Naive thymus-derived CD8-positive, alpha-beta T cell (primary cell): ENCODE measurements at places on chromosomes 6 and 20. TPM values are rescaled to one million over a fixed set of nuclear protein-coding genes. Genes with fewer than 3 reads are reported as not detected.

Gene KCNK16
- not detected for total RNA-seq

Gene E2F3
- total RNA-seq: 44.3 TPM

GRCh38 chr20:25225642-25226432 is 22.0 kb upstream of the PYGB start:
- no peak overlapping the region for H3K4me3 ChIP-seq
- no peak overlapping the region for H3K27ac ChIP-seq
- no peaks in the 10 kb centered on the region for H3K4me1 ChIP-seq
- no peaks in the 10 kb centered on the region for H3K36me3 ChIP-seq

DNA sequence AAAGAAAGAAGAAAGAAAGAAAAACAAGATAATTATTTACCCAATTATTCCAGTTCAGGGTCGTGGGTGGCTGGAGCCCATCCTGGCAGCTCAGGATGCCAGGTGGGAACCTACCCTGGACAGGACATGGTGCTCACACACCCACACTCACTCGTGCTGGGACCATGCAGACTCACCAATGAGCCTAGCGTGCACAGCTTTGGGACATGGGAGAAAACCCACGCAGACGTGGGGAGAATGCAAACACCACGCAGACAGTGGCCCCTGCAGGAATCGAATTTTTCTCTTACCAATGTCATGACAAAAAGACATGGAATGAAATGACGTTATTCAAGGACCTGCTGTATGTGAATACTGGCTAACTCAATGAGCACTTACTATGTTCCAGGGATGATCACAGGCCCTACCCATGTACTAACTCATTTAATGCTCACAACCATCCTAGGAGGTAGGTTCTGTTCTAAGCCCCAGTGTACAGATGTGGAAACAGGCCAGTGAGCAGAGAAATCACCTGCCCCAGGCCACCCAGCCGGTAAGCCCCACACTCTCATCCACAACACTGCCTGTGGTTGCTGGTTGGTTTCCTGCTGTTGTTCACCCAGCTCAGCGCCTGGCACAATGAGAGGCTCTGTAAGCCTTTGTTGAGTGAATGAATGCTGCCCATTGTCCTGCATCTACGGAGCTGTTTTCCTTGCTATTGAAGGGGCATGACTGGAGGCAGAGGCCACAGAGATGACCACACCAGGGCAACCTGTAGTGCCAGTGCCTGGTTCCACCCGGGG is 6.8 kb upstream of the PI16 start:
- peak overlapping the region; percentile 60 for H3K4me3 ChIP-seq
- H3K27ac ChIP-seq: peak overlapping the region; percentile 72
- H3K4me1 ChIP-seq: peaks cover 26% of the 10 kb centered on the region

DNA sequence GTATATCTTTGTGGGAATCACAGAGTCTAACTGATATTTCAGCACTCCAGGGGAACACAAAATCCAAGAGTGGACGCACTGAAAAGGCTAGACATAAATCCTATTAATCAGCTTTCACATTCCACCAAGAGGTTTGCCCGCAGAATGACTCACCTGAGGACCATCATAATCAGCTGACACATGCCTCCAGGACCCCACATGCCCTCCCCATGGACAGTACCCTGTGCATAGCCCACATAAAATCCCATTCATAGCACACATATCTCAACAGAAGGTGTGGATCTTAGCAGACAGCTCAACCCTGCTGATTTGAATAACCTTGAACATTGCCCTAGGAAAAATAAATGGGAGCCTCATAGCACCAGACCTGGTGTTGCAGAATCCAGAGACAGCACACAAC is 246.8 kb upstream of the TENT5A start:
- no peaks in the 10 kb centered on the region for H3K4me1 ChIP-seq
- no peaks in the 10 kb centered on the region for H3K27me3 ChIP-seq
- no peak overlapping the region for H3K27ac ChIP-seq
- H3K36me3 ChIP-seq: no peaks in the 10 kb centered on the region
- no peak overlapping the region for H3K4me3 ChIP-seq

GRCh38 chr20:20694591-20694990 is 17.9 kb downstream of the RALGAPA2 start:
- H3K27ac ChIP-seq: no peak overlapping the region
- no peak for DNase-seq
- H3K27me3 ChIP-seq: no peaks in the 10 kb centered on the region
- H3K36me3 ChIP-seq: no peaks in the 10 kb centered on the region
- no peak overlapping the region for H3K4me3 ChIP-seq

DNA sequence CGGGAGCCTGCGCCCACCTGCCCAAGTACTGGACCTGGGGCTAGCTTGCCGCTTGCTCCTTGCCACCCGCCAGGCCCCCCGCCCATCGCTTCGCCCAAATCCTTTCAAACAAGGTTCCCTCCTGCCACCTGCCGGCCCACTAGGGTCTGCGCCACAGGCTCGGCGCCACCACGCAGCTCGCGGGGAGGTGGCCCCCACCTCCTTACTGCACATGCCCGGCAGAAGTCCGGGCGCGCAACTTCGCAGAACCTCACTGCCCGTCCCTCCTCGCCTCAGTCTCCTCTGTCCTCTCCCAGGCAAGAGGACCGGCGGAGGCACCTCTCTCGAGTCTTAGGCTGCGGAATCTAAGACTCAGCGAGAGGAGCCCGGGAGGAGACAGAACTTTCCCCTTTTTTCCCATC is 11.2 kb downstream of the GNAS-AS1 start:
- no peaks in the 10 kb centered on the region for H3K36me3 ChIP-seq
- H3K27me3 ChIP-seq: peaks cover 73% of the 10 kb centered on the region
- no peak overlapping the region for H3K27ac ChIP-seq
- H3K4me3 ChIP-seq: peak overlapping the region; percentile 68

GRCh38 chr6:162450358-162450757 is 277.2 kb downstream of the PRKN start:
- no peak overlapping the region for H3K27ac ChIP-seq
- peaks cover 22% of the 10 kb centered on the region for H3K36me3 ChIP-seq
- H3K4me3 ChIP-seq: no peak overlapping the region
- H3K4me1 ChIP-seq: no peaks in the 10 kb centered on the region
- no peaks in the 10 kb centered on the region for H3K27me3 ChIP-seq

DNA sequence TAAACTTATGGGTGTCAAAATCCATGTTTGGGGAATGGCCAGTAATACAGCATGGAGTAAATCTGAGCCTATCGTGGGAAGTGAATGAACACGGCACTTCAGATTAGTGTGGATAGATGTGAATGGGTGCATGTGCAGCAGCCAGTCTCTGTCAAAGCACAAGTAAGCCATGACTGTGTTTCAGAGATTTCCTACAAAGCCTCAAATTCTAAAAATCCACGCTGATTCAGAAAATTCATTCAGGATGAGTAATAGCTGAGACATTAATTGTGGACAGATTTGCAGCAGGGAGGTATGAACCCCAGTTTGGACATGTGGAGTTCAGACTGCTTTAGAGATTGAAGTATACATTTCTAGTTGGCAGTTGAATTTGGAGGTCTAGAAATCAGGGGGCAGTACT is 115.1 kb downstream of the QKI start:
- H3K36me3 ChIP-seq: no peaks in the 10 kb centered on the region
- H3K27ac ChIP-seq: no peak overlapping the region
- no peak overlapping the region for H3K4me3 ChIP-seq
- no peak for DNase-seq
- no peaks in the 10 kb centered on the region for H3K27me3 ChIP-seq

DNA sequence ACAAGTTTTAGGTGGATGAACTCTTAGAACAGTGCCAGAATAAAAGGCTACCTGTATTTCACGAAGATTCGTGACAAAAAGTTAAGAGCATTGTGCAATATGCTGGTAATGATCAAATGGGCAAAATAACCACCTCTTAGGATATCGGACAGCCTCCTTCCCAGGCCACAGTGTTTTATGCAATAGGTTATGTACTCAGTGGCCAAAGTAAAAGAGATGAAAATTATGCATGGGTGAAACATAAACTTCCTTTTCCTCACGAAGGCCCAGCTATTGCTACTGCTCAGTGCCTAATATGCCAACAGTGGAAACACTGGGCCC is 153.6 kb upstream of the SIM1 start:
- no peak overlapping the region for H3K27ac ChIP-seq
- no peaks in the 10 kb centered on the region for H3K4me1 ChIP-seq
- no peak overlapping the region for H3K4me3 ChIP-seq
- H3K36me3 ChIP-seq: peaks cover 44% of the 10 kb centered on the region
- no peaks in the 10 kb centered on the region for H3K27me3 ChIP-seq
- no peak for DNase-seq

DNA sequence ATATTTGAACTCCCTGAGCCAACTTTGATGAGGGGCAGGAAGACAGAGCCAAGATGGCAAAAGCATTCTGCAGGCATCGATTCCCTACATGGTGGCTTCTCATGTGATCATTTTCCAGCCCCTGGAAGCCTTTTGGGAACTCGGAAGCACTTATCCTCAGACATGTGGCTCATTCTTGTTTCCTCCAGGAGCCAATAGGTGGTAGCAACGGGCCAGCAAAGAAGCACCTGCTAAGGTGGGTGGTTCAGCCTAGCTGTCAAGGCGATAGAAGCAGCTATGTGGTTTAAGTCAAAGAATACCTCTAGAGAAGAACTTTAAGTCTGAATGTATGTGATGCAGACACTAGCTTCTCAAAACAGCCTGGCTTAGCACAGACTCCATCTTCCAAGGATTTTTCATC is 64.9 kb upstream of the PAX1 start:
- no peak for DNase-seq
- peaks cover 12% of the 10 kb centered on the region for H3K36me3 ChIP-seq
- no peak overlapping the region for H3K27ac ChIP-seq
- peaks cover 23% of the 10 kb centered on the region for H3K27me3 ChIP-seq

GRCh38 chr6:17280552-17281090 is 540 bp upstream of the RBM24 start:
- no peak for DNase-seq
- H3K36me3 ChIP-seq: no peaks in the 10 kb centered on the region
- peaks cover 18% of the 10 kb centered on the region for H3K4me1 ChIP-seq
- peaks cover 67% of the 10 kb centered on the region for H3K27me3 ChIP-seq
- H3K4me3 ChIP-seq: no peak overlapping the region
- no peak overlapping the region for H3K27ac ChIP-seq

- H3K36me3 ChIP-seq: peaks cover 19% of the 10 kb centered on the region
- peak overlapping the region; percentile 1 for H3K27ac ChIP-seq
- H3K4me3 ChIP-seq: peak overlapping the region; percentile 21
- H3K4me1 ChIP-seq: peaks cover 70% of the 10 kb centered on the region
Measured at GRCh38 chr20:45011108-45011526, 44.8 kb downstream of the STK4 start.

- H3K36me3 ChIP-seq: peaks cover under 1% of the 10 kb centered on the region
- H3K27ac ChIP-seq: peak overlapping the region; percentile 90
- DNase-seq: peak; percentile 24
- H3K4me3 ChIP-seq: peak overlapping the region; percentile 73
Measured at GRCh38 chr20:36491901-36492617, 49.3 kb upstream of the MYL9 start.
